ENCODE measurements at places on chromosomes 7 and 10.

GRCh38 chr7:127821146-127821545 is 169.2 kb downstream of the SND1 start:
- DNase-seq: no peak

DNA sequence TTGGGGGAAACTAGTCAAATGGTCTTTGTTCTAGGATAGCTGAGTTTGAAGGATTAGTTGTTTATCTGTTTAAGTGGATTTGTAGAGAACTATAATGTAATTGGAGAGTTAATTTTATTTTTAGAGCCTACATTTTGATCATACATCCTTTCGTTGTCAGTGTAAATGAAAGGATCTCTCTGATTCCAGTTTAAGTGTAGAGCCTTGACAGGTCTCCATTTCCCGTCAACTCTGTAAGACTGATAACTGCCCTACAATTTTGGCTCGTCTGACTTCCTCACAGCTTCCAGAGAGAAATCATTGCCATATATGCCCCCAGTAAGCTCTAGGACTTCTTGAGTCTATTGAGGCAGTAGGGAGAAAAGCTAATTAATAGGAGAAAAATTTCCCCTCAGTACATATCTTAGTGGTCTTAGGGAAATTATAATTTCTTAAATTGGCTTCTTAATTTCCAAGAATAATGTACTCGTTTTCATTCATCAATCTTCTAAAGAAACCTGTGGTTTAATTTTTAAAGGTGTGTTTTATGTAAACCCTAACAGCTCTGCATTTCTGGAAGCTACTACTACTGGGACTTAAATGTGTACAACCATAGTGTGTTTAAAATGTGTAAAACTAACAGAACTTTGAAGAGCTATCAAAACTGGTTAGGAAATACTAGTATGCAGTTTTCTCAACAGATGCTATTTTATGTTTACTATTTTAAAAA is 3.8 kb downstream of the KMT2E start:
- DNase-seq: no peak

DNA sequence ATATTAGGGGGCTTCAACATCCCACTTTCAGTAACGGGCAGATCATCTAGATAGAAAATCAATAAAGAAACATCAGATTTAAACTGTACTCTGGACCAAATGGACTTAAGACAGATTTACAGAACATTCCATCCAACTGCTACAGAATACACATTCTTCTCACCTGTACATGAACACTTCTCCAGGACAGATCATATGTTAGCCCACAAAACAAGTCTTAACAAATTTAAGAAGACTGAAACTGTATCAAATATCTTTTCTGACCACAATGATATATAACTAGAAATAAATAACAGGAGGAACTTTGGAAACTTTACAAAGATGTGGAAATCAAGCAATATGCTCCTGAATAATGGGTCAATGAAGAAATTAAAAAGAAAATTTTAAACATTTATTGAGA is 86.7 kb downstream of the MICU1 start:
- DNase-seq: no peak

DNA sequence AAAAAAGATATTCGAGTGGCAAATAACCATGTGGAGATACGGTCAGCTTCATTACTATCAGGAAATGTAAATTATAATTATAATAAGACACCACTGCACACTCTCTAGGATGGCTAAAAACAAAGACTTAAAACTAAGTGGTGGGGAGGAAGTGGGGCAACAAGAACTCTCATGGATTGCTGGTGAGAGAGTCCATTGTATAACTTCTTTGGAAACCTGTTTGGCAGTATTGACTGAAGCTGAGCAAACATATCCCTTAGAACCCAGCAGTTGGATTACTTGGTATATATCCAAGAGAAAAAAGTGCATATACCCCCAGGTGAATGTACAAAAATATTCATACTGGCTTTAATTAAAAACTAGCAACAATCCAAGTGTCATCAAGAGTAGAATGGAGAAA is 133.7 kb upstream of the CTBP2 start:
- DNase-seq: no peak

GRCh38 chr7:43220250-43220649 is 107.8 kb downstream of the HECW1 start:
- DNase-seq: no peak

DNA sequence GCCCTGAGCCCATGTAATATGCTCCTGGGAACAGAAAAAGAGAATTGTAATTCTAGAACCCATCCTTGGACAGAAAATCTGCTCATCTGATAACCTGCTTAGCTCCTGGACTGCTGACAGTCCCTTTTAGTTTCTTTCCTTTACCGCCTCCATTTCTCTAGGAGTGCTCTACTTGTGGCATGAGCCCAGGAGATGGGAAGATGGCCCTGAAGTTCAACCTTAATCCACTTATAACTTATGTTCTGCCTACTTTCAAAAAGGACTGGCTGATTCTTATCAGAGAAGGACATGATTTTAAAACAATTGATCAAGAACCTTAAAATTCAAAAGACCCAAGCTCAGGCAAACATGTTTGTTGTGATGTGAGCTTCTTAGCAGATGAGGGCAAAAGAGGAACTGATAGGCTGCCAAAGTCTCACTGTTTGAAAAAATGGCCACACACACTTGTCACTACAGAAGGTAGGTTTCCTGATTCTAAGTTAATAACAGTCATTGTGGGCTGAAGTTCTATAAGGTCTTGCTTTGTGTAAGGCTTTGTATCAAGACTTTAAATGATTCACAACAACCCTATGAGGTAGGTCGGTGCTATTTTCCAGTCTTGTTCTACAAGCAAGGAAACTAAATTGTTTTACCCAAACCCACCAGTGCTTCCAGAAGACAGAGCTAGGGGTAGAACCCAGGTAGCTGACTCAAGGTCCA is 94.3 kb upstream of the AFAP1L2 start:
- DNase-seq: no peak

GRCh38 chr7:139585042-139585441 is 61.6 kb downstream of the CLEC2L start:
- DNase-seq: no peak

GRCh38 chr10:133438711-133439273 is 14.4 kb upstream of the SPRN start:
- DNase-seq: no peak

DNA sequence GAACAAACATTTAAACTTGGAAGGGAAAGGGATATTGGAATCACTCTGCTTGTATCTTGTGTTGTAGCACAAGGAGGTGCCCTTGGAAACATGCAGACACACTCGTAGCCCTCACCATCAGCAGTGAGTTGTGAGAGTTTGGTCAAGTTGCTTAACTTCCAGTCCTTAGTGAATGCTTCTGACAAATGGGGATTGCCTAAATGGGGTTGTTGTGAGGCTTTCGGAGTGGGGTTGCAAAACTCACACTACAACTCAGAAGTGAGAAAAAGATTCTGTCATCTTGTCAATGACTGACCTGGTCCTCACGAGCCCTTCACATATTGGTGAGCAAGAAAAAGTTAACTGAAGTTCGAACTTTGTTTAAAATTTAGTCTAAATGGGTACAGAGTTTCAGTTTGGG is 29.0 kb upstream of the GSDME start:
- no peak for DNase-seq

Data from T-helper 22 cell (primary cell).